ENCODE measurements at places on chromosomes 5 and 9.

- no peak for DNase-seq
These were observed 4.0 kb downstream of the SQSTM1 start for GRCh38 chr5:179824745-179825112.

DNA sequence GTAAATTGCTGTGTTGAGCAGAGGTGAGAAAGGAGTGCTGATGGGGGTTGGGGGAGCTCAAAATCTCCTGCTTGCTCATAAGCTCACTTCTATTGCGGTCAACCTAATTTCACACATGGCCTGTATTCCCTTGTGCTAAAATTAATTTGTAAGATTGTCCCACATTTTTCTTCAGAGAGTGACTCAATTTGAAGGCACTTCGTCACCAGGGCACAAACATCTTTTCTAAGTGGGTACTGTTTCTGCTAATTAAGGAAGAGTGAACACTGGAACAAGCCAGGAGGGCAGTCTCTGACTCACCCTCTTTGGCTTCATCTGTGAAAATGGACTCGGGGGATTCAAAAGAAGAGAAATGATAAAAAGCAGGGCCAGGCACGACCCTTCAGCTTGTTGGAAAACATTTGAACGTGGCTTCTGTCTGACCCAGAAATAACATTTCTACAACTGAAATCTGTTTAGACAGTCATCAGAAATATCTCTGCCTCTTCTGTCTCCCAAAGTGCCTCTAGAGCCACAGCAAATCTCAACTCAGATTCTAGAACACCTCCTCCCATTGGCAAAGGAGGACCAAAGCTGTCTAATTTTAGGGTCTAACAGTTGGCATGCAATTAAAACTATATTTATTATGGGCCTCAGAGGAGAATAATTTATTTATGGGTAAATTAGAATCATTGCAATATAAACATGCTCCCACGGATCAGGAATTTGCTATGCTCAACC is 49.8 kb downstream of the FEM1C start:
- no peak for DNase-seq

GRCh38 chr5:72767289-72768010 is 49.0 kb upstream of the TNPO1 start:
- DNase-seq = no peak

DNA sequence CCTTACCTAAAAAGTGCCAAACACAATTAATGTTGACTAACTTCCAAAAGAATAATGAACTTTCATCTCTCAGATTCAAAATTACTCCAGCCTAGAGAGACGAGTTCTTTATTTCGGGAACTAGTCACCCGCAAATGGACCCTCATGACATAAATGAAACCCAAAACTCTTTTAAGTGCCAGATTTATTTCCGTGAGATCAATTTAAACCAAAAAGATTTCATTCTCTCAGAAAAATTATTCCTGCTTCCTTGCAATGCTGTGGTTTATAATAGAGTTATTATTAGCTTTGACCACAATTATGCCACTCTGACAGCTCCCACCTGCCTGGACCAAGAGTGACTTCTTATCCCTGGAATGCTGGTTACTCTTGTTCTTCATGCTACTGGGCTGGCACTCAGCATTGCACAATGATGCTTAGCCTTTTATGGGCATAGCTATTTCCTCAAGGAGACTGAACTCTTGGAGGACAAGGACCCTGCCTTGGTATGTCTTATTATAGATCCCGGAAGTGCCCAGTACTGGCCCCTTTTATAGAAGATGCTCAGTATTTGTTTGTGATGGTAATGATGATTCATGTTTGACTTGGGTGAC is 183.5 kb downstream of the SNX18 start:
- DNase-seq = no peak
